ENCODE measurements at places on chromosomes 7 and 10. TPM values are rescaled to one million over a fixed set of nuclear protein-coding genes. Genes with fewer than 3 reads are reported as not detected.

Gene EPHA1
- total RNA-seq, result 5.0 TPM

DNA sequence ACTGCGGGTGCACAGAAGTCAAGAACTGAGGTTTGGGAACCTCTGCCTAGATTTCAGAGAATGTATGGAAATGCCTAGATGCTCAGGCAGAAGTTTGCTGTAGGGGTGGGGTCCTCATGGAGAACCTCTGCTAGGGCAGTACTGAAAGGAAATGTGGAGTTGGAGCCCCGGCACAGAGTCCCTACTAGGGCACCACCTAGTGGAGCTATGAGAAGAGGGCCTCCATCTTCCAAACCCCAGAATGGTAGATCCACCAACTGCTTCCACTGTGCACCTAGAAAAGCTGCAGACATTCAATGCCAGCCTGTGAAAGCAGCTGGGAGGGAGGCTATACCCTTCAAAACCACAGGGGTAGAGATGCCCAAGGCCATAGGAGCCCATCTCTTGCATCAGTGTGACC is 1336.0 kb upstream of the CELF2 start:
- DNase-seq, result peak; percentile 5

GRCh38 chr7:10579561-10579960 is 394.1 kb upstream of the PHF14 start:
- no peak for DNase-seq

DNA sequence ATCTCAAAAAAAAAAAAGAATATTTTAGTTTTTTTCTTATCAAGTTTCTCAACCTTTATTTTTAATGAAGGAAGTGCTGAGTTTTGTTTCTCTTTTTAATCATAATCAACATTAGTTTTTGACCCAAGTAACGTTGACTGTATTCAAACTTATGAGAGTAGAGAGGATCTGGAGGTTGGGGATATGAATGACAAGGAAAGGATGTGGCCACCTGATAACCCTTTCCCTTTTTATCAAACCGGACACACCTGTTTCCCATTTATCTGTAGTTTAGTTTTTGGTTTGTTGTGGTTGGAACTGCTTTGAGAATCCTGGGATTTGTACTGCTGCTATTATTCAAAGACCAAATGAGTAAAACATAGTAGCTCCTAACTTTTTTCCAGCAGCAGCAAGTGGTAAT is 38.6 kb downstream of the HACD1 start:
- DNase-seq, result no peak

All from CD4-positive, CD25-positive, alpha-beta regulatory T cell (primary cell).